ENCODE measurements at places on chromosomes 2 and 18. TPM values are rescaled to one million over a fixed set of nuclear protein-coding genes. Genes with fewer than 3 reads are reported as not detected.

DNA sequence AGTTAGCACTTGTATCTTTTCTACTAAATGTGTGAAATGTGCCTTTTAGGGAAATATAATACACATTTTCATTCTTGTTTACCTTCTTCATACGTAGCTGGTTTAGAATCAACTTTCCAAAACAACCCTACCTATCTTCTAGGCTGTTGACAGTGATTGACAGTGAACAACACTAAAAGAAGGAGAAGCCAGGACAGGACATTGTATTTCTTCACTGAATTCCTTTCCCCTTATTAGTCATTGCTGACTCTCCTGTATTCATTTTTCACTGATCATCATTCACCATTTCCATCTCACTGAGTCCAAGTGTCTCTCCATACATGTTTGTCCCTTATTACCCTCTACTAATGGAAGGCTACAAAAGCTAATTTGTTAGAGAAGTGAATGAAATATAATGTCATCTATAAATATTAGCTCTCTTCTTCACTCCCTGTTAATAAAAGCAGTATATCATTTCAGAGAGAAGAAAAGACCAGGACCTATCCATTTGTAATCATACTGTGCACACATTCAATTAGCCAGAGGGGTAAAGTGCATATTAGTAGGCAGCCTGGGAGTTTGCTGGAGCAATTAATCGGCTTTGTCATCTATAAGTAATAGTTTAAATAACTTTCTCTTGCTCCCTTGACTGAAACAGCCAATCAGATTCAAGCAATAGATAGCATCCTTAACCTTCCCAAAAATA lies 192.5 kb upstream of the FOSL2 start:
- H3K27me3 ChIP-seq = no peaks in the 10 kb centered on the region
- no peak overlapping the region for H3K4me3 ChIP-seq
- no peaks in the 10 kb centered on the region for H3K4me1 ChIP-seq

DNA sequence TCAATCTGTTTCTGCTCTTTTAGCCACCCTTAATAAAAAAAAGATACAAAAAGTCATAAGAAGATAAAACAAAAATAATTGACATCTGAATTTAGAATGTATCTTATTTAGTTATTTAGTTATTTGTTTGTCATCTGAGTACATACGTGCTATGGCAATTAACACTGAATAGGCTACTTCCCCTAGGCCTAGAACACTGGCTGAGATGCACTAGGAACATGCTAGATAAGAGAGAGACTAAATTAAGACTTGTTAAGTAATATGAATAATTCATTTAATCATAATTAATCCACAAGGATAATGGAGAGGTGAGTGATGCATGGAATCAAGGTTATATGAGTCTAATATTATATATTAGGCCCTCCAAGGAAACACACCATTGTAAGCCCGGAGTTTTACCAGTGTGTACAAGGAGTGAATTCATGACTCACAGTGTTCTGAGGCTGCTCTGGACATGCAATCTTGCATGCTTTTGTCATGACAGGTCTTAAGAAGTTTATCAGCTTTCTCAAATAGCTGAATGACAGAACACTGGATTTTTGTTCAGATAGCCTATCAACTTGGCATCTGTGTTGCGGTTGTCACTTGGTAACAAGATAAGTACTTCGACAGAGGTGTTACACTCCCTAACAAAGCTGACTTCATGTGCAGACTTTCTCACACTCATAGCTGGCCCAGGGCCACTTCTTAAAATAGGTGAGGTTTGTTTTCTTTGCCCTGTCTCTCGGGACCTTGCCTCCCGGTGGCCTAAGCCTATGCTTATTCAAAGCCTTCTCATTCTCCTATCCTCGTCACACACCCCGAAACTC lies 5.0 kb upstream of the SERPINB2 start:
- H3K27me3 ChIP-seq = no peaks in the 10 kb centered on the region
- no peak for DNase-seq
- no peaks in the 10 kb centered on the region for H3K4me1 ChIP-seq
- no peak overlapping the region for H3K4me3 ChIP-seq
- no peak overlapping the region for H3K27ac ChIP-seq

RFX8 gene
- total RNA-seq = not detected

ALPI gene
- not detected for total RNA-seq

DNA sequence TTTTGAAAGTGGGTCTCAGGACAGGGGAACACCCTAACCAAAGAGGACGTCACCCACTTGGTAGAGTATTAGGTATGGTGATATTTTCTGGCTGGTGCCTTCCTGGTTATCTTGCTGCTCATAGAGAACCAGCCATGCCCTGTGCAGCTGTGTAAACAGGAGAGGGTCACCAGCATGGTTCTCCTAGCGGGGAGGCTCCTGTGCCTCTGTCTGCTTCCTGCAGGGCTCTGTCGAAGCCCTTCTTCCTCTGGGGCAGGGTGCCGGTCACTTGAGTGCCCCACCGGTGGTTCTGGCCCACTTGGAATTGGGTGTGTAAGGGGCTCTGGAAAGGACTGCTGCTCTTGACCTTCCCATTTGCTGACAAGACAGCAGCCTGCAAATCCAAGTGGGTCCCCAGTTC lies 131.6 kb upstream of the MSH6 start:
- DNase-seq = no peak
- no peaks in the 10 kb centered on the region for H3K4me1 ChIP-seq

GRCh38 chr2:203238704-203239526 lies at the start of gene CYP20A1:
TSS of gene CYP20A1 (plus strand) at chr2:203239018. CDS start at chr2:203239063, 45 bp downstream.
- peak; percentile 98 for DNase-seq
- H3K27ac ChIP-seq = peak within 1 kb of the TSS; percentile 94
- no peaks in the 10 kb centered on the region for H3K36me3 ChIP-seq
- peaks cover 16% of the 10 kb centered on the region for H3K4me1 ChIP-seq

COLEC12 gene
- 9.5 TPM for total RNA-seq

RAB6C gene
- not detected for total RNA-seq

DNA sequence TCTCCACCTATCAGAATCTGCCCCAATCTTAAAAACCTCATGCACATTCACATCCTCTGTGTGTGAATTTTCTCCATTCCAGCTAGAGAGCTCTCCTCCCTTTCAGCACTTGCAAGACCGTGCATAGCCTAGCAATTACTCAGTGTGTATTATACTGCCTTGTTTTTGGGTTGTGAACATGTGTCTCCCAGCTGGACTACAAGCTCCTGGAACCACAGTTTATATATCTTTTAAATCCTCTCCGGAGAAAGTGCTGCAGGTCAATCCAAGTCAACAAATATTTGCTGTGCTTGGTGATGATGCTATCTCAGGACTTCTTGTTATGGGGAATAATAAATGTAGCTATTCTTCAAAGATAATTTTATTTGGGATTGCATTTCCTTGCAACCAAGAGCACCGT lies 58.2 kb upstream of the MEX3C start:
- no peaks in the 10 kb centered on the region for H3K27me3 ChIP-seq
- no peaks in the 10 kb centered on the region for H3K36me3 ChIP-seq
- H3K4me1 ChIP-seq = no peaks in the 10 kb centered on the region
- no peak for DNase-seq
- no peak overlapping the region for H3K4me3 ChIP-seq
- no peak overlapping the region for H3K27ac ChIP-seq

- no peaks in the 10 kb centered on the region for H3K4me1 ChIP-seq
- DNase-seq = no peak
- H3K27ac ChIP-seq = no peak overlapping the region
- no peaks in the 10 kb centered on the region for H3K36me3 ChIP-seq
- no peak overlapping the region for H3K4me3 ChIP-seq
Observed at GRCh38 chr2:64337314-64337713, 116.6 kb upstream of the LGALSL start.

DNA sequence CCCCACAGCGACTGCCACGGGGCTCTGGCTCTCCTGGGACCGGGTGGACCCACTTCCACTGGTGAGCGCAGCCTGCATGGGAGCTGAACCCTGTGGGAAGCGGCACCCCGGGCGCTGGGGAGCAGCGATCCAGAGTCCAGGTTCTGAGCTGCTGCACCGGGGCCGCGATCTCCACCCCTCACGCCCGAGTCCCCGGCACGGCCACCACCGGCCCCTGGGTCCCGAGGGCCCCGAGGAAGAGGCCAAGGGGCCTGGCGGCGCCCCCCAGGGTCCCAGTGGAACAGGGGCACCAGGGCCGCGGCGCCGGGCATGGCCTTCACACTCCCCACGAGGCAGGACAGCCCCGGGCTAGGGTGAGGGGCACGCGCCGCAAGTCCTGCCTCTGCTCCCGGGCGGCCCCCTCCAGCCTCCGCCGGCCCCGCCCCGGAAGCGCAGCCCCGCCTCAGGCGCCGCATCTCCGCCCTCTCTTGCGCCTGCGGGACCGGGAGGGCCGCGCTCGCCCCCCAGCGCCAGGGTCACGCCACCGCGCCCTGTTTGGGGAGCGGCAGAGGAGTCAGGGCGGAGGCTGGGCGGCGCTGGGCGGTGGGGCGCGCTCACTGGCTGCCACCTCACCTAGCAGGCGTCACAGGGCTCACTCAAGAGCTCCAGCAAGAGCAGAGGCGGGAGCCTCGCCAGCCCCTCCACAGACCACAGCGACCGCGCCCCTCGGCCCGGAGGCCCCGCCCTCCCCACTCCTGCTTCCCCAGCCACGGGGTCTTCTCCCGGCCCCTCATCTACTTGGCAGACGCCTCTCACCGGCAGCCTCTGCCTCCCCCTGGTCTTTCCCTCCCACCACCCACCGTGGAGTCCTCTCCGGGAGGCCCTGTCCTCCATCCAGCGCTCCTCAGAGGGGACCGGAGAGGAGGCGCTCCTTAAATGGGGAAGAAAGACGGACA lies 26.8 kb downstream of the THAP4 start:
- peaks cover 18% of the 10 kb centered on the region for H3K36me3 ChIP-seq
- H3K27me3 ChIP-seq = no peaks in the 10 kb centered on the region
